ENCODE measurements at places on chromosomes 11 and 22.

GRCh38 chr11:3642071-3642951 lies 519 bp upstream of the ART5 start:
- peak; percentile 41 for DNase-seq

- DNase-seq = no peak
These were observed 3.8 kb downstream of the RIC8A start for GRCh38 chr11:211295-211694.

- no peak for DNase-seq
These were observed 10.5 kb downstream of the IGF2 start for GRCh38 chr11:2128511-2129307.

DNA sequence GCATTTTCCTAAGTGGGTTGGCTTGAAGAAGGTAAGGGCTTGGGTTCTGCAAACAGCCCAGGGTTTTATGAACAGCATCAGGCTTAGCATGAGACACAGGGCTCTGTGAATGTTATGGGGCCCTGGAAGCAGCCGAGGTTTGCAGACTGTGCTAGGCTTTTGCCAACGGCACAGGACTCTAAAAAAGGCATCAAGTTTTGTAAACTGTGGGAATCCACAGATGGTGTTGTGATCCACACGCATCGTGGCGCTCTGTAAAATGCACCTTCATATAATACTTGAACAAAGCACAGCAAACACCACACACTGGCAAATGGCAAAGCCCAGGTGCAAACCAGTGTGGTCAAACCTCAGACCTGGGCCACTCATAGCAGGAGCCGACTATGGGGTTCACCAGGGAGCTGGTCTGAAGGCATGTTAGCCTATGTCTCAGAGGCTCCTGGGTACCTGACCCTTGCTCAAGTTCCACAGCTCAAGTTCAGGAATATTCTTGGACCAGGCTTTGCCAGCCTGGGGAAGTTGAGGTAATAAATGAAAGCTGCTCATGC lies 2.4 kb upstream of the SLCO2B1 start:
- no peak for DNase-seq

- DNase-seq = no peak
These were observed 12.8 kb upstream of the NUCB2 start for GRCh38 chr11:17263769-17264168.

Data from activated T-cell treated with anti-CD3 and anti-CD28 coated beads for 48 hours (primary cell).